Activated CD4-positive, alpha-beta T cell treated with anti-CD3 and anti-CD28 coated beads, Interleukin-2, amount 50 U/mL, for 48 hours (primary cell): ENCODE measurements at places on chromosomes 13 and 19.

DNA sequence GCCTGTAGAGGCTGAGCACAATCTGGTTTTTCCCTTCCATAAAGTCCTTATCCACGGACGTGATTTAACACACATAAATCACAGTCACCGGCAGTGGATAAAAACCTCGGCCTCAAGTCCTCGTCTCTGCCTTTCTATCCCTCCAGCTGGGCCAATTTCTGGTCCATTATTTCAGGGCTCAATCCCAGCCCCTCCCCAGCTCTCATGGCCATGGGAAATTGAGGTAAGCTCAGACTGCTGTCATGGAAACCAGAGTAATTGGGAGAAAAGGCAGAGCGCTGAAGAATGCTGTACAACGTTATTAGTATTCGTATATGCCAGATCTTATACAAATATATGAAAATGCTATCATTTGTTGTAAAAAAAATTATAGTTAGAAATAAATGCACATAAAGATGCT, 86.2 kb upstream of the USP29 start:
- DNase-seq = no peak

GRCh38 chr19:2249880-2250765, 1.0 kb downstream of the AMH start:
- DNase-seq = peak; percentile 41

- DNase-seq = no peak
Observed at GRCh38 chr19:51970718-51971117, 15.9 kb downstream of the ZNF350 start.

DNA sequence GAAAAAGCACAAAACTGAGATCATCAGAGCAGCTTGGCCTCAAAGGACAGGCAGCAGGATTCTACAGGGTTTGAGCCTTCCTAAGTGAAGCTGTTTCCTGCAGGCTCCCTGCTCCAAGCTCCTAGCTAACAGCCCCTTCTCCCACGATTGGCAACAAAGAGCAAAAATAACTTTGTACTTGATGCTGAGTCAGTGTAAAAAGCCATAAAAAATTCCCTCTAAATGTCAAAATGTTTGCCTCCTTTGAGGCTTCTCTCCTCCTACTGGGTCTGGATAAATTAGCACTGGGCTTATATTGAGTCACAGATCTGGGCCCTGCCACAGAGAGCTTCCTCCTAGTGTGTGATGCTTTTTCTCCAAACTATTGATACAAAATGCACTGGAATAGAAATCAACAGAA, 153.3 kb downstream of the TNFRSF19 start:
- DNase-seq = no peak

DNA sequence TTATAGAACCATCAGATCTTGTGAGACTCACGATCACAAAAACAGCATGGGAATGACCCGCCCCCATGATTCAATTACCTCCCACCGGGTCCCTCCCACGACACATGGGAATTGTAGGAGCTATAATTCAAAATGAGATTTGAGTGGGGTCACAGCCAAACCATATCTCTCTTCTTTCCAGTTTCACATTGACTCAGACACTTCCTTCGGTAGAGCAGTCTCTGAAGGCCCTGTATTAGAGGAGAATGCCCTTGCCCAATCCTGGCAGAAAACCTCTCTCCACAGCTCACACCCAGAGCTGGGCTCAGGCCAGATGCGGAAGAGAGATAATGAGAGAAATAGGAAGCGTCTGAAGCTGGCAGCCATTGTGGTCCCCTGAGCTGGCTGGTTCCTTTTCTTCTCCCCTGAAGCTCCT, 72.4 kb upstream of the CLDN10 start:
- DNase-seq = peak; percentile 55

DNA sequence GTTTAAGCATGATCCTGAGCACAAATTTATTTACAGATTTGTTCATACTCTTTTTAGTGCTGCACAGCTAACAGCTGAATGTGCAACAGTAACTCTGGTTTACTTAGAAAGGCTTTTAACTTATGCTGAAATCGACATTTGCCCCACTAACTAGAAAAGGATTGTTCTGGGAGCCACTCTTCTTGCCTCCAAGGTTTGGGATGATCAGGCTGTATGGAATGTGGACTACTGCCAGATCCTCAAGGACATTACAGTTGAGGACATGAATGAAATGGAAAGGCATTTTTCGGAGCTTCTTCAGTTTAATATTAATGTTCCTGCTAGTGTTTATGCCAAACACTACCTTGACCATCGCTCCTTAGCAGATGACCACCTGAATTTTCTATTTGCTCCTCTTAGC, 16.0 kb downstream of the ZNF100 start:
- no peak for DNase-seq

DNA sequence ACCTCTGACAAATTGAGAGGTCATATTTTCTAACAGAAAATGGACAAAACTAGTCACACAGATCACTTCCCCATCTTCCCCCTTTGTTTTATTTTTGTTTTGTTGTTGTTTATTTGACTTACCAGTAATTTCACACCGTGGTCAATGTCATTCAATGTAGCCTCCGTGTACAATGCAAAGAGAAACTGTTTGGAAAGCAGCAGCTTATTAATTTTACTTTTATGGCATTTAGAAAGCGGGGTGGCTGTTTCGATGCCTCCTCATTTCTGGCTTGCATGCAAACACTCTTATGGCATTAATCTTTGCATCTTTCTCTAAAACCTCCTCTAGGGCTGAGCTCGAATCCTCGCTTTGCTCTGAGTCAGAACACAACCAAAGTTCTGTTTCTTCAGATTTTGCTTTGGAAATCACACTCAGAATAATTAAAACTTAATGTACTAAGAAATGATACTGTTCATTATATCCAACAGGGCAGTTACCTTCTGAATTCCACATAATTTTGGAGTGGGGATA, 77.0 kb downstream of the ZNF536 start:
- DNase-seq = no peak

DNA sequence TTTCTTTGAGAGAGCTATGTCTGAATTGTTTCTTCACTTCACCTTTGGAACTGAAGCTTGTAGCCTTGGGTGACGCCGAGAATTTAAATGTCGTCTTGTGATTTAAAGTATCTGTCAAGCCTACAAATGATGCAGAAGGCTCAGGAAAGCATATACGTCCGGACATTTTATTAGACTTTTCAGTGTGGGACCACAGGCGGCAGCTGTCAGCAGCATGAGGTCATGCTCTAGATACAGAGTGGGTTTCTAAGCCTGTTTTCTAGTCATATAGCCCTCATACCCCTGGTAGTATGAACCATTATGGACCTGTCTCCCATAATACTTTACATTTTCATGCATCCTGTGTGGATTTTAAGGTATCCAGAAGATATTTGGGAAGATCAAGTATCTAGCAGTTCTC, 212.3 kb downstream of the ATP8A2 start:
- no peak for DNase-seq

DNA sequence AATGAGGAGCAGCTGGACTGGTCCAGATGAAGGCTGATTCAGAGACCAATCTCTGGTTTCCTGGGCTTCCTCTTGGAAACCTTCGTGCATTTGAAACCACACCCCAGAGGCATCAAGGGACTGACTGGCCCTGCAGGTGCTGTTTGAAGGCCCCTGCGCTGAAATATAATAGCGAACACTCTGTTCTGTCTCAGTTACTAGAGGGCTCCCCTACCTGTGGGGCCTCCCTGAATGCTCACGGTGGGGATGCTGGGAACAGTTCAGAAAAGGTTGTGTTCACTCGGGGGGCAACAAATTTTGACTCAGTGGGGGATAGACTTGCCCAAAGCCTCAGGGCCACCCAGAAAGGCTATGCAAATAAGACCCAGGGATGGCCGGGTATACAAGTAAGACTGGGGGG, 6.4 kb downstream of the CCDC8 start:
- no peak for DNase-seq

- no peak for DNase-seq
Observed at GRCh38 chr19:48514123-48514458, 2.5 kb upstream of the LMTK3 start.

- no peak for DNase-seq
Observed at GRCh38 chr13:51912511-51913225, 50.9 kb downstream of the CCDC70 start.

DNA sequence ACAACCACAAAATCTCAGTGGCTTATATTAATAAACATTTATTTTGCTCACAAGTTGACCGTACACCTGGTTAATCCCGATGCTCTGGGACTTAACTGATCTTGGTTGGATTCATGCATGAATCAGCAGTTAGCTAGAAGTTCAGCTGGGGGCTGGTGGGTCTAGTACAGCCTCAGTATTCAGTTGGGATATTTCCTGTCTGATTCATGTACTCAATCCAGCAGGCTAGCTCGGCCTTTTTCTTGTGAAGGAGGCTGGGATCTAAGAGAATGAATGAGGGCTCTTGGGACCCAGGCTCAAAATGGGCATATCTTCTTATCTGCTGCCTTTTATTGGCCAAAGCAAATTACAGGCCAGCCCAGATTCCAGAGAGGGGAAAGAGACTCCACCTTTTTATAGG, 178.8 kb downstream of the KCTD12 start:
- no peak for DNase-seq

GRCh38 chr19:13526552-13526951, 20.3 kb upstream of the CACNA1A start:
- DNase-seq = peak; percentile 44

GRCh38 chr13:47408546-47409319, 511.9 kb upstream of the HTR2A start:
- DNase-seq = no peak

- DNase-seq = no peak
Observed at GRCh38 chr19:51103926-51104341, 4.3 kb downstream of the CTU1 start.

GRCh38 chr13:28964052-28964451, 143.9 kb downstream of the MTUS2 start:
- DNase-seq = no peak

GRCh38 chr13:84294576-84294975, 412.3 kb upstream of the SLITRK1 start:
- no peak for DNase-seq

DNA sequence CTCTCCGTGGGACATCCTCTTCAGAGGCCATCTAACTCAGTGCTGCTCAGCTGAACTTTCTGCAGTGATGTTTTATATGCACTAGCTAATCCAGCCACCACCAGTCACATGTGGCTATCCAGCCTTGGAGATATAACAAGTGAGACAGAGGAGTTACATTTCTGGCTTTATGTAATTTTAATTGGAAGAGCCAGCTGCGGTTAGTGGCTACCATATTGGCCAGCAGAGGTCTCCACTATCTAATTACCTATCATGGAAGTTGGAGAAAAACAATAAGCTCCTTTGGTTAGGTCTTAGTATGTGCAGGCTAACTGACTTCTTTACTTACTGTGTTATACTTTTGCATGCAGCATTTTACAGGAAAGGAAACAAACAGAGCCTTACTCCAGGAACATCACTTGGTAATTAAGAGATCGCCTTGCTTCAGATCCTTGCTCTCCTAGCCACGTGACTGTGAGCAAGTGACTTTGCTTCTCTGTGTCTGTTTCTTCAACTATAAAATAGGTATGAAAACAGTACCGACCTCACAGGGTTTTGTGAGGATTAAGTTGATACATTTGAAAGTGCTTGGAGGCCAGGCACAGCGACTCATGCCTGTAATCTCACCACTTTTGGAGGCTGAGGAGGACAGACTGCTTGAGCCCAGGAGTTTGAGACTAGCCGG, 1.6 kb upstream of the KLK10 start:
- no peak for DNase-seq

GRCh38 chr19:43465468-43466120, at the start of gene LYPD3:
TSS of gene LYPD3 (minus strand) at chr19:43465608. CDS start at chr19:43465571, 37 bp downstream.
- no peak for DNase-seq

DNA sequence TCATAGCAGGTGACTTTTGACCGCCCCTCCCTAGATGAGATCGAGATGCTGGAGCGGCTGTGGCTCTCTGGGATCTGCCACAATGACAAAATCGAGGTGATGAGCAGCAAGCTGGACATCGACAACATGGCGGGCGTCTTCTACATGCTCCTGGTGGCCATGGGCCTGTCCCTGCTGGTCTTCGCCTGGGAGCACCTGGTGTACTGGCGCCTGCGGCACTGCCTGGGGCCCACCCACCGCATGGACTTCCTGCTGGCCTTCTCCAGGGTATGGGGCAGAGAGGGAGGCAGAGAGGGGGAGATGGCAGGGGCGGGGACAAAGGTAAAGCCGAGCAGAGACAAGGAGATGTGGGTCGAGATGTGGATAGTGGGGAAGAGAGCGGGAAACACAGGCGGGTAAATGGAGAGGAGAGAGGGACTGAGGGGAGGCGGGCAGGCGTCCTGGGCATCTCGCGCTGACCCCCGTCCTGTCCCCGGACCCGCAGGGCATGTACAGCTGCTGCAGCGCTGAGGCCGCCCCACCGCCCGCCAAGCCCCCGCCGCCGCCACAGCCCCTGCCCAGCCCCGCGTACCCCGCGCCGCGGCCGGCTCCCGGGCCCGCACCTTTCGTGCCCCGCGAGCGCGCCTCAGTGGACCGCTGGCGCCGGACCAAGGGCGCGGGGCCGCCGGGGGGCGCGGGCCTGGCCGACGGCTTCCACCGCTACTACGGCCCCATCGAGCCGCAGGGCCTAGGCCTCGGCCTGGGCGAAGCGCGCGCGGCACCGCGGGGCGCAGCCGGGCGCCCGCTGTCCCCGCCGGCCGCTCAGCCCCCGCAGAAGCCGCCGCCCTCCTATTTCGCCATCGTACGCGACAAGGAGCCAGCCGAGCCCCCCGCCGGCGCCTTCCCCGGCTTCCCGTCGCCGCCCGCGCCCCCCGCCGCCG, 3.4 kb upstream of the GRWD1 start:
- DNase-seq = no peak

DNA sequence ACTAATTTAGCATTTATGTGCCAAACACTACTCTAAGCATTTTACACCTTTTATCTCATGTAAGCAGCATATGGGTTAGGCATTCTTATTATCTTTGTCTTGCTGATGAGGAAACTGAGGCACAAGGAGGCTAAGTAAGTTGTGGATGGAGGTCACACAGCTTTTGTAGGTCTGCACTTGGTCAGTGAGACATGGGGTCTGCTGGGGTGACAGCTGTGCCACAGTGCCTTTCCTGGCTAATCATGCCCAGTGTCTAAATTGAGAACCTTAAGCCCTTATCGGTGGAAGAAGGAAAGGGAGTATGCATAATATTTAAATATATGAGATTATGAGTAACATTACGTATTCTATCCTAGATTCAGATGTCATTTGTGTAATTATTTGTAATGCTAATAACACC, 226.2 kb downstream of the GGACT start:
- no peak for DNase-seq

- DNase-seq = no peak
Observed at GRCh38 chr13:59747529-59747928, 416.2 kb downstream of the DIAPH3 start.

DNA sequence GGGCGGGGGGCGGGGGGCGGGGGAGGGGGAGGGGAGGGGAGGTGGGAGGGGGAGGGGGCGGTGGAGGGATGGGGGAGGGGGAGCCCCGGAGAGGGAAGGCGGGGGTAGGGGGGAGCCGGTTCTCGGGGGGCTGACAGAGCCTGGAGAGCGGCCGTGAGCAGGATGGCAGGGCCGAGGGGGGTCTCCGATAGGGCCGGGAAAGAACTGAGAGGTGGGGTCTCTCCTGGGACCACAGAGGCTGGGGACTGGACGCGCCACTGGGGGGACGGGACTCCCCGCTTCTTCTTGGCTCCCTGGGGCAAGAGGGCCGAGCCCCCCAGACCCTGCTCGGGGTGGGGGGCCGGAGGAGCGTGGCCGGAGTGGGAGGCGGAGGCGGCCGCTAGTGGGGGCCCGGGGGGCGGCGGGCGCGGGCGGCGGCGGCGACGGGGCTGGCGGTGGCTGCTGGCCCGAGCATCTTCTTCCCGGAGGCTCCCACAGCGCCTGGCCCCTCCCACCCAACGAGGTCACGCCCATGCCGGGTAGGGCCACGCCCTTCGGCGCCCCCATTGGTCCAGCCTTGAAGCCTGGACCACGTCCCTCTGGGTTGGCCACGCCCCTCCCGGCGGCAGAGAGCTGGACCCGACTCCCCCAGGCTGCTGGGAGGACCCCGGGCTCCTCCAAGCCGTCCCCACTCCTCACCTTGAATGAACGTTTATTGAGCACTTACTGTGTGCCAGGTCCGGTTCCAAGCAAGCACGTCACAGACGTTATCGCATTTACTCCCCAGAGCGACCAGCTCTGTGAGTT, at the start of gene NOVA2:
NOVA2 (minus strand) TSS at position 313 of the 786 bp plus-strand sequence. CDS start 514 bp downstream, outside the sequence.
- DNase-seq = peak; percentile 61
